Activated T-cell treated with anti-CD3 and anti-CD28 coated beads, Interleukin-2, amount 50 U/mL, for 24 hours (primary cell): ENCODE measurements at places on chromosomes 2 and 18.
A peak's percentile ranks its signal among the peaks of the same experiment; 100 is the strongest.

GRCh38 chr2:99754210-99754609 lies 264.4 kb upstream of the REV1 start:
- H3K27me3 ChIP-seq: no peaks in the 10 kb centered on the region
- no peaks in the 10 kb centered on the region for H3K4me1 ChIP-seq
- H3K27ac ChIP-seq: no peak overlapping the region
- DNase-seq: no peak

GRCh38 chr2:195319548-195320412 lies 337.2 kb upstream of the SLC39A10 start:
- no peak for DNase-seq
- peaks cover 10% of the 10 kb centered on the region for H3K4me1 ChIP-seq
- H3K4me3 ChIP-seq: no peak overlapping the region
- no peak overlapping the region for H3K27ac ChIP-seq
- H3K27me3 ChIP-seq: no peaks in the 10 kb centered on the region

- no peak overlapping the region for H3K4me3 ChIP-seq
- no peaks in the 10 kb centered on the region for H3K36me3 ChIP-seq
- no peaks in the 10 kb centered on the region for H3K27me3 ChIP-seq
- H3K27ac ChIP-seq: no peak overlapping the region
These were observed 112.2 kb downstream of the CPO start for GRCh38 chr2:207051385-207051965.

DNA sequence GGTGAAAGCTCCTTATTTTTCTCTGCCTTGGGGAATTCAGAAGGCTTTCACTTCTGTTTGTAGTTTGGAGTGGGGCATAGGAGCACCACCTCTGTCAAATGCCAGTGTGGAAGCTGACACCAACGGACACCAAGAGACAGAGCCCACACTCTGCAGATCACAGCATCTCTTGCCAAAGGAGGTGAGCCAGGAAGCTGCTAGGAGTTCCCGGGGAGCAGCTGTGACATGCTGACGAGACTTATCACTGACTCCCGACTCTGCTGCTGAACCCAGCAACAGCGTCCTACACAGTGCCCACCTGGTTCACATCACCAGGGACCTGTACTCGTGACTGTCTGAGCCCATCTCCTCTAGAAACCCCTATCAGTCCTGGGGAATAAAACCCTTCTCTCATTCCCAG lies 8.1 kb downstream of the TEX51 start:
- no peak overlapping the region for H3K4me3 ChIP-seq
- H3K27me3 ChIP-seq: peaks cover 10% of the 10 kb centered on the region
- H3K4me1 ChIP-seq: no peaks in the 10 kb centered on the region
- DNase-seq: no peak
- no peaks in the 10 kb centered on the region for H3K36me3 ChIP-seq

DNA sequence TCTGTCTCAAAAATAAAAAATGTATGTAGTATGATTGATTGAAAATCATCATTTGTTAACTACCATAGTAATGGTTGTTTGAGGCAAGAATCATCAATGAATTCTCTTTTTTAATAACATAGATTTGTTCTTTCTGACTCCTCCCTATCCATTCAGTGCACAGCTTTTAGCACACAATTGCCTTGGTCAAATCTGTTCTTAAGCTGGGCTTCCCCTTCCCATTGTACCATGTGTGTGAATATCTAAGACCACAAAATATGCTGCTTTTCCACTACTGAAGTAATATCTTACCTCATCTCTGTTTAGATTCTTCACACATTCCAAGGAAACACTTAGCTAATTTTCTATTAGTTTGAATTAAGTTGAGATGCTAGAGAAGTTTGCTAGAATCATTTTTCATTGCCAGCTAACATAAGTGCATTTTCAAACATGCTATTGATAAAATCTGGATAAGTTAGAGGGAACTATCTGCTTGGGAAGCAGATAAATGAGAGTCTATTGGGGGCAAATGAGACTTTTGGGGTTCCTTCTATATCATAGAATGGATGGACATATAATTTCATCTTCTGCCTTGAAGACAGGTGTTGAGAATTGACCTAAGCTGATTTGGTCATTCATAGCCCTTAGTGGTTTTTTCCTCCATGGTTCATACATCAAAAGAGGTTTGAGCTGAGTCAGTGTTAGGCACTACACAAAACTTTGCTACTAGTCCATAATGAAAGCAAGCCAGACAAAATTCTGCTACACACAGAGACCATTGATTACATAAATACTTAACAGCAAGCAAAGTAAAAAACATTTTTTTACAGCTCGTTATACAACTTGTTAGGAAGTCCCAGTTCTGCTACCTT lies 231.9 kb downstream of the PLCL1 start:
- peaks cover 25% of the 10 kb centered on the region for H3K4me1 ChIP-seq
- no peak for DNase-seq
- H3K27me3 ChIP-seq: no peaks in the 10 kb centered on the region
- no peak overlapping the region for H3K27ac ChIP-seq
- H3K36me3 ChIP-seq: no peaks in the 10 kb centered on the region
- H3K4me3 ChIP-seq: no peak overlapping the region

DNA sequence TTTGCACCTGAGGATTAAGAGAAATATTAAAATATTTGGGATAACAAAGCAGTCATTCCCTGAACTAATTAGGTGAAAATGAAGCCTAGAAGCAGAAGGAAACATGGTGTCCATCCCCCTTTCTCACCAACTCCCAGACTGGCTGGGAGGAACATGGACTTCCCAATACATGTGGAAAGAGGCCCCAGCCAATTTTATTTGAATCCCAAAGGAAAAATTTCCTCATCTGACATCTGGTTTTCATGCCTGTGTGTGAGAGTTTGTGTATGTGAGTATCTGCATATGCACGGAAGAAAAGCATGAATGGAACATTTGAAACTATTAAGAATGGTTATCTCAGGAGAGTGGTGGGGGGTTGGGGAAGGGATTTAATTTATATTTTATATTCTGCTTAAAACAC lies 84.3 kb downstream of the COPS8 start:
- no peaks in the 10 kb centered on the region for H3K36me3 ChIP-seq
- no peak for DNase-seq
- H3K27ac ChIP-seq: no peak overlapping the region

DNA sequence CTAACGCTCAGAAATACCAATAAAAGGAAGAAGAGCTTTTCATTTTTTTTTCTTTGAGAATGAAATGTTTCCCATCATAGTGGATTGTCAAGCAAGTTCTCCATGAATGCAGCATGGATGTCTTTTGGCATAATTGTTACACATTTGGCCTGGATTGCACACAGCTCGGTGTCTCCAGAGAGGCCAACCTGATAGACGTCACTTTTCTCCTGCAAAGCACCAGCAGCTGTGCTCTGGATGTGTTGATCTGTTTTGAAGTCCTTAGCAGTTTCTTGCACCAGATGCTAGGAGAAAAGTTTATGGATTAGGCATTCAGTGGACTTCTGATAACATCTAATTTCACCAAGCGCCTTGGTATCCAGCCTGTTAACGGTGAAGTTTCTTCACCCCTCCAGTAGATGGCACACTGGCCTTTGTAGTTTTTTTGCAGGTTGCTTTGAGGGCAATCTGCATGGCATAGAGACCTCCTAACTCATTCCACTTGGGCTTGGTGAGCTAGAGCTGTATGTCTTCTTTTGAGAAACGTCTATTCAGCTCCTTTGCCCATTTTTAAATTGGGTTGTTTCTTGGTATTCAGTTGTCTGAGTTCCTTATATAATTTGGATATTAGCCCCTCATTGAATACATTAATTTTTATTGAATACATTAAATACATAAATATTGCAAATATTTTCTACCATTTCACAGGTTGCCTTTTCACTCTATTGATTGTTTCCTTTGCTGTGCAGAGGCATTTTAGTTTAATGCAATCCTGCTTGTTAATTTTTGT lies 59.7 kb downstream of the PTH2R start:
- peaks cover 6% of the 10 kb centered on the region for H3K27me3 ChIP-seq
- no peaks in the 10 kb centered on the region for H3K4me1 ChIP-seq
- H3K36me3 ChIP-seq: no peaks in the 10 kb centered on the region
- no peak overlapping the region for H3K27ac ChIP-seq

- no peak for DNase-seq
- H3K27ac ChIP-seq: no peak overlapping the region
- no peaks in the 10 kb centered on the region for H3K27me3 ChIP-seq
- H3K4me1 ChIP-seq: peaks cover 12% of the 10 kb centered on the region
- H3K4me3 ChIP-seq: no peak overlapping the region
These were observed 50.1 kb downstream of the ST3GAL5 start for GRCh38 chr2:85838641-85839040.

DNA sequence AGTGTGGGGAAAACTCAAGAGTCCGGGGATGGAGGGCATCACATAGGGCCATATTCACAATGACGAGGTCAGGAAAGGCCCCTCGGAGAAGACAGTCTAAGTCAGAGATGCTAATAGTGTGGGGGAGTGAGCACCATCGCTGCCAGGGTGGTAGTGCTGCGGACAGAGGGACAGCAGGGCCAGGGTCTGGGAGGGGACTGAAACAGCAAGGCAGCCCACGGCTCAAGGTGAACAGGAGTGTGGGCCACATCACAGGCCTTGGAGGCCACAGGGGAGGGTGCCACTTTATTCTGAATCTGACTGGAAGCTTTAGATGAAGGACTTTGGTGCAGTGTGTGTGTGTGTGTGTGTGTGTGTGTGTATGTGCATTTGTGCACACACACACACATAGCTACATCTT lies 130.9 kb upstream of the GLI2 start:
- peaks cover 19% of the 10 kb centered on the region for H3K27me3 ChIP-seq
- H3K4me1 ChIP-seq: no peaks in the 10 kb centered on the region
- H3K36me3 ChIP-seq: no peaks in the 10 kb centered on the region
- DNase-seq: no peak

GRCh38 chr2:28613633-28614501 lies 118.0 kb downstream of the PLB1 start:
- no peaks in the 10 kb centered on the region for H3K27me3 ChIP-seq
- H3K4me3 ChIP-seq: no peak overlapping the region
- H3K27ac ChIP-seq: no peak overlapping the region
- peaks cover 42% of the 10 kb centered on the region for H3K4me1 ChIP-seq
- peak; percentile 61 for DNase-seq

DNA sequence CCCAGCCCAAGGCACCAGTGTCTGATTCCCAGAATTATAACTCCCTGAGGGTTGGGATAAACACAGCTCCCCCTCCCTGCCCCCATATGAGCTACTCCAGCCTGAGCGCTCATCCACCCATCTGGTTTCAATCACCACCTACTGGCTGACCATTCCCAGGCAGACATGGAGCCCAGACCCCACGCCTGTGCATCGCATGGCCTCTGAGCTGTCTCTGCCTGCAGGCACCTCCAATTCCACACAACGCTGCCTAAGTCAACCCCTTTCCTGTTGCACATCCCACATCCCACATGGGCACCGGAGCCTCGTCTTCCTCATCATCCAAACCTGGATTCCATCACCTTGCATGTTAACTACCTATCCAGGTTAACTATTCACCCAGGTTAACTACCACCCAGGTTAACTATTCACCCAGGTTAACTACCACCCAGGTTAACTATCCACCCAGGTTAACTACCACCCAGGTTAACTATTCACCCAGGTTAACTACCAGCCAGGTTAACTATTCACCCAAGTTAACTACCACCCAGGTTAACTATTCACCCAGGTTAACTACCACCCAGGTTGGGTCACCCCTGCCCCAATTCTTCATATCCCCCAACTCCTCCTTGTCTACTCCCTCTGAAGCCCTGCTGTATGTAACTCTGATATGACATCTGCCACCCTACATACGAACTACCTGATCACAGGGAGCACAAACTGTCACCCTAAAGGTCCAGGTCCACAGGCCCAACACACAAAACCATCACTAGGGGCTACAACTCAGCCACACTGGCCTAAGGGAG lies 47.8 kb downstream of the TEX51 start:
- no peaks in the 10 kb centered on the region for H3K36me3 ChIP-seq
- no peaks in the 10 kb centered on the region for H3K4me1 ChIP-seq

DNA sequence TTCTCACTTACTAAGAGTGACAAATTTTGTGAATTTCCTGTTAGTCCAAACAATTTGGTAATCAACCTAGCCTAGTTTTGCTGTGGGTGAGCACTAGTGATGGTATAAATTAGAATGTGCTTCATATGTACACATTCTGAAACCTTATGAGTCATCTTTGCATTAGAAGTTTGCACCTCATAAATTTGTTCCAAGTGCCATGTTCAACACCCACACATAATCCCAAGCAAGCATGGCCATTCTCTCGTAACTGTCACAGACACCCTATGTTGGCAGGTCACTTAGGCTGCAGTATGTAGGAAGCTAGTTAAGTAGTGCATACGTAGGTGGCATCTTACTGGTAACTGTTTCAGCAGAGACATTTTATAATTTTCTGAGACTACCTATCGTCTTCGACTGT lies 46.9 kb downstream of the NAB1 start:
- H3K27ac ChIP-seq: peak overlapping the region; percentile 78
- peaks cover 47% of the 10 kb centered on the region for H3K4me1 ChIP-seq
- peak overlapping the region; percentile 33 for H3K4me3 ChIP-seq
- H3K27me3 ChIP-seq: no peaks in the 10 kb centered on the region
- DNase-seq: no peak

DNA sequence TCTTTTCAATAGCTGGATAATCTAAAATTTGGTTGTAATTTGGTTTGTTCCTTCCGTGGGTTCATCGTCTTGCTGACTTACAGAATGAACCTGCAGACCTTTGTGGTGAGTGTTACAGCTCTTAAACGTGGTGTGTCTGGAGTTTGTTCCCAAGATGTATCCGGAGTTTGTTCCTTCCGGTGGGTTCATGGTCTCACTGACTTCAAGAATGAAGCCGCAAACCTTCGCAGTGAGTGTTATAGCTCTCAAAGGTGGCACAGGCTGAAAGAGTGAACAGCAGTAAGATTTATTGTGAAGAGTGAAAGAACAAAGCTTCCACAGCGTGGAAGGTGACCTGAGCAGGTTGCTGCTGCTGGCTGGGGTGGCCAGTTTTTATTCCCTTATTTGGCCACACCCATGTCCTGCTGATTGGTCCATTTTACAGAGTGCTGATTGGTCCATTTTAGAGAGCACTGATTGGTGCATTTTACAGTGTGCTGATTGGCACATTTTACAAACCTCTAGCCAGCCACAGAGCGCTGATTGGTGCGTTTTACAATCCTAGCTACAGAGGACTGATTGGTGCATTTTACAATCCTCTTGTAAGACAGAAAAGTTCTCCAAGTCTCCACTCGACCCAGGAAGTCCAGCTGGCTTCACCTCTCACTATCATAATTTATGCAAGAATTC lies 16.6 kb downstream of the RALB start:
- H3K27ac ChIP-seq: peak overlapping the region; percentile 35
- DNase-seq: no peak
- H3K4me3 ChIP-seq: no peak overlapping the region

GRCh38 chr18:36592282-36592681 lies 236.5 kb downstream of the TPGS2 start:
- no peak overlapping the region for H3K27ac ChIP-seq
- no peak overlapping the region for H3K4me3 ChIP-seq
- no peaks in the 10 kb centered on the region for H3K36me3 ChIP-seq
- no peaks in the 10 kb centered on the region for H3K27me3 ChIP-seq
- DNase-seq: no peak
- H3K4me1 ChIP-seq: no peaks in the 10 kb centered on the region

- no peaks in the 10 kb centered on the region for H3K4me1 ChIP-seq
- peaks cover 3% of the 10 kb centered on the region for H3K27me3 ChIP-seq
- H3K27ac ChIP-seq: no peak overlapping the region
- H3K36me3 ChIP-seq: no peaks in the 10 kb centered on the region
- H3K4me3 ChIP-seq: no peak overlapping the region
- DNase-seq: no peak
These were observed 16.7 kb upstream of the GTF2A1L start for GRCh38 chr2:48600917-48601316.

GRCh38 chr18:79625195-79625923 lies 54.2 kb upstream of the CTDP1 start:
- H3K27ac ChIP-seq: no peak overlapping the region
- H3K4me3 ChIP-seq: no peak overlapping the region
- no peaks in the 10 kb centered on the region for H3K36me3 ChIP-seq
- DNase-seq: no peak
